ENCODE measurements at places on chromosomes 4 and X.

DNA sequence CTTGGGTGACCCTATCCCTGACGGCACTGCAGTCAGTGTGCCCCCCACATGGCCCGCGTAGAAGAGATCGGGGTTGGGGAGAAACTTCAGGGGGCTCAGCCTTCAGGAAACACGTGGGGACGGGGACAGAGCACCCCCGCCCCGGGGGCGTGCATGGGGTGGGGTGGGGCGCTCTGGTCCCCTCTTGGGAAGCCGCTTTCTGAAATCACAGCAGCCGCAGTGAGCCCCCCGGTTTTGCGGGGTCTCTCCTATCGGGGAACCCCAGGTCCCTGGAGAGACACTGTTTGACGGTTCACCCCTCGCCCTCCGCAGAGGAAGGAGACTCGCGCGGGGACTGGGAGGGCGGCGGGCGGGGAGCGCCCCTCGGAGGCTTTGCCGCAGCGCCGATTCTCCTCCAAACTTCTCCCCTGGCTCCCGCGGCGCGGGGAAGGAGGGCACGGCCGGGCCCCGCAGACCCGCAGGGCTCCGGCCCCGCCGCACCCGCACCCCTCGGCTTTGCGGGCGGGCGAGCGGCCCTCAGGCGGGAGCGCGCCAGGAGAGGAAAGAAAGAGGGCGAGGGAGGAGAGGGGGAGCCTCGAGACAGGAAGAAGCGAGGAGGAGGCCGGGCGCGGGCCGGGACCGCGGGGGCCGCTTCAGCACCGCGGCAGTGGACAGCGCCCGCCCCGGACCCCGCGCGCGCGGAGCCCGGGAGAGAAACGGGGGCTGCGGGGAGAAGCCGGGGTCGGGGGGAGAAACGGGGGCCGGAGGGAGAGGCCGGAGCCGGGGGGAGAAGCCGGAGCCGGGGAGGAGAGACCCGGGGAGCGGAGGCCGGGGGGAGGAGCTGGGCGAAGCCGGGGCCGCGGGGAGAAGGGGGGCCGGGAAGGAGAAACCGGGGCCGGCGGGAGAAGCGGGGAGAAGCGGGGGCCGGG is 612 bp downstream of the CPLX1 start:
- DNase-seq = no peak

GRCh38 chr4:159401791-159402380 is 299.0 kb downstream of the RAPGEF2 start:
- no peak for DNase-seq

GRCh38 chr4:153706519-153706918 is 22.4 kb downstream of the TLR2 start:
- no peak for DNase-seq

DNA sequence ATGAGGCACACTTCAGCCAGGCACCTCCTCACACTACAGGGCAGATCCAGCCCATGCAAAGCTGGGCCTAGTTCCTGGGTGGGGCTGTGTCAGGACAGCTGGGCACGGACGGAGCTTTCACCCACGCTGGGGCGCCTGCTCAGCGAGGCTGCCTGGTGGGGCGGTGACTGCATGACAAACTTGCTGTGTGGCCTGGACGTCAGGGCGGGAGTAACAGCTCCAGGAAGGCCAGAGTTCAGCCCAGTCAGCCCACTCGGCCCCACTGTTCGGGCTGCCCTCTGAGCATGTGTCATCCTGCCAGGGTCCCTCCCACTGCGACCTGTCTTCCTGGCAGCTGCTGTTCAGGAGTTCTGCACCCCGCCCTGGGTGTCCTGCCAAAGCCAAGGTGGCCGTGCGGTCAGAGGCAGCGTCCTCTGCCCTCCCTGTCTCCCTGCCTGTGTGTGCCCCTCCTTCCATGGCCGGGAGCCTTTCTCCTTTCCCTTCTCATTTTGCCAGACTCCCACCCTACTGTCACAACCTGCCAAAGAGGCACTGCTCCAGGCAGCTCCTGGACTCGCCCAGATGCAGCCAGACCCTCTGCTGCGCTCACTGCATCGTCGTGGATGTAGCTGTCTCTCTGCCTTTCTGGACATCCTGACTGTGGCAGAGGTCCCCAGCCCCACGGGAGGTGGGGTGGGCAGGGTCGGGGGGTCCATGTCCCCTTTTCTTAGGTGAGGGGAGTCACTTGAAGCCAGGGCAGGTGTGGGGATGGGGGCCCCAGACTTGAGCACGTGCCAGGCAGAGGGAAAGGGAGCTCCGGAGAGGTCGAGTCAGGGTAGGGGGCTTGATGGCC is 33.0 kb upstream of the KIAA0232 start:
- peak; percentile 60 for DNase-seq

DNA sequence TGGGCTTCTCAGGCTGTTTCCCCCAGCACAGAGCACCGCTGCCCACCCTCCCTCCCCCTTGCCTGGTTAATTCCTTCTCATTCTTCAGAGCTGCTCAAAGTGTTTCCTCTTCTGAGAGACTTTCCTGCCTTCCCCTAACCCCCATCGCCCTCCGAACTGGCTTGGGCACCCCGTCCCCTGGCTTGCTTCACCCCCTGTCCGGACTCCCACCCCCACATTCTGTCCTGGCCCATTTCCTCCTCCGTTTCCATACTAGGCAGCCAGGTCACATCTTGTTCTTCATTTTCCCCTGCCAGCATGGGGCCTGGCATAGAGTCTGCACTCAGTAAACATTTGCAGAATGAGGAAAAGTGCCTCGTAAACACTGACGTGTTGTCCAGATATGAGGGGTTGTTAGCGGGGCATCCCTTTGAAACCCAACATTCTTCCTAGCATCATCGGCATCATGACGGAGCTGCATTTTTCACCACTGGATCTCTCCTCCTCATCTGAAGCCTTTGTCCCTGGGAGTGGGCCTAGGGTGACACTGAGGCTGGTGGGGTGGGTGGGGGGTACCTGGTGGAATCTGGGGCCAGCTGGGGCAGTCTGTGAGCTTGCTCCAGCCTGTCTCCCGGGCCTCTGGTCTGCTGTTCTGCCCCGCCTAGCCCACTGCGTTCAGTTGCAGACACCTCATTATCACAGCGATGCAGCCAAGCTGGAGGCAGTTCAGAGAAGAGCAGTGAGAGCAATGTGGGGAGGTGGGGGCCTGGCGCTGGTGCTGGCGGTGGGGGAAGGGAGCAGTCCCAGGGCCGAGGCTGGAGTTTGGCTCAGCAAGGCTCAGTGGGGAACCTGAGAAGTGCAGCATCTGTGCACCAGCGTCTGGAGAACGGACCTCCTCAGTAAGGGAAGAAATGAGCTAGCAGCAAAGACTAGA is 149.4 kb upstream of the PJA1 start:
- no peak for DNase-seq

DNA sequence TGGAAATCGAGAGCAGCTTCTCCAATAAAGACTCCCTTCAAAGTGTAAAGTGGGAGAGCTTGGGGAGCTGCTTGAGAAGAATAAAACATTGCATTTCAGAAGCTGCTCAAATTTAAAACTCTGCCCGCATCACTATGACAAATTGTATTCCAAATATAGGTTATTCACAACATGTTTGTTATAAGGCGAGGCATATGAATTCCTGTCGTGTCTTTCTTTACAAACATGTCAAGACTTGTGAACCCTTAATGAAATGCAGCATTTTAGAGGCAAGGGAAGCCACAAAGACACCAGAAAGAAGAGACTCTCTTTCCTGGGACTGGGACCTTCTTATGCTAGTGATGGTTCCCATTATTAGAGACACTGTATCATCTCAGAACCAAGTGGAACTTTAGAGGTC is 311.2 kb downstream of the DHX15 start:
- no peak for DNase-seq

DNA sequence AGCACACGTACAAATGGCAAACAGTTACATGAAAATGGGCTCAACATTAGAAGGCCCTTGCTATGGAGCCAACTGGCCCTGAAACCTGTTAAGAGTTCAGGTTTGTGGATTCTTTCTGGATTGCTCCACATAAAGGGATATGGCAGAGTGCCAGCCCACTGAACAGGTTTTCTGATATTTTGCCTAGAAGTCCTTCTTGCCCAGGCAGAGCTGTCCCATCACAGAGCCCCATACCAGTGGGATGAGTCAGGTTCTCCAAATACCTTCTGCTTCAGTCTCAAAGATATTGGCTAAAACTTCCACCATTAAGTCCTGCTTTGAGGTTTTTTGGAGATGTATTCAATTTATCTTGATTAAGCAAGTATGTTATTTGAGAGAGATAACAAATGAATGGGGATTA is 146.8 kb upstream of the IL1RAPL2 start:
- no peak for DNase-seq

DNA sequence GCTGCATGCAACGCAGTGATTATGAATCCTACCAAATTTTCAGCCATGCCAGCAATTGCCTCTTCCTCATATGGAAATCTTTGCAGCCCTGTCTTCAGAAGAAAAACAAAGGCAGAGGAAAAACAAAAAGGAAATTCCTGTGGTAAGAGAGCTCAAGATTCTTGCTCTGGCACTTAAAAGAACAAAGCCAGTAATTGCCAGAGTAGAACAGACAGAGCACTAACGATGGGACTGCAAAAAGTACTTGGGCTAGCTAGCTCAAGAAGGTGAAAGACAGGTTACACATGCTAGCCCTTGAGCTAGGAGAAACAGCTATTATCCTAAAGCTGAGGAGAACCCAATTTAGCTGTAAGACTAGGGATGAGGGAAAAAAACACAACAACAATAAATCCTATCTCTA is 582.3 kb downstream of the KCNIP4 start:
- no peak for DNase-seq

DNA sequence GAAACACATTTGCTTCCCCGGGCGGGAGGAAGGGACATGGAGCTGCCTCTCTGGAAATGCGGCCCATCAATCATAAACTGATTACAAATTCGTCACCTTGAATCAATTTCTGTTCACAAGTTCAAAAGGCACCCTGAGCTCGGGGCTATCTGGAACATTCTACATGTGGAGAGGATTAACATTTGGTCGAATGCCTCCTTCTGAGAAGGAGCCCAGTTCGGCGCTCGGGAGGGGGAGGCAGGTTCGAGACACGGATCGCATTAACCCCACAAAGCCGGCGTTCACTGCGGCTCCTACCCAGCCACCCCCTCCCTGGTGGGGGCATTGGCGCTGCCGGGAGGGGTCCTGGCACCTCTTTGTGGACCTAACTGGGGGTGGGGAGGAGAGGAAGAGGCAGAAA is 108.0 kb downstream of the CPZ start:
- DNase-seq = no peak

GRCh38 chr4:138902705-138903104 is 112.9 kb upstream of the NOCT start:
- no peak for DNase-seq

- no peak for DNase-seq
These were observed 90.6 kb downstream of the MID1IP1 start for GRCh38 chrX:38891641-38892413.

DNA sequence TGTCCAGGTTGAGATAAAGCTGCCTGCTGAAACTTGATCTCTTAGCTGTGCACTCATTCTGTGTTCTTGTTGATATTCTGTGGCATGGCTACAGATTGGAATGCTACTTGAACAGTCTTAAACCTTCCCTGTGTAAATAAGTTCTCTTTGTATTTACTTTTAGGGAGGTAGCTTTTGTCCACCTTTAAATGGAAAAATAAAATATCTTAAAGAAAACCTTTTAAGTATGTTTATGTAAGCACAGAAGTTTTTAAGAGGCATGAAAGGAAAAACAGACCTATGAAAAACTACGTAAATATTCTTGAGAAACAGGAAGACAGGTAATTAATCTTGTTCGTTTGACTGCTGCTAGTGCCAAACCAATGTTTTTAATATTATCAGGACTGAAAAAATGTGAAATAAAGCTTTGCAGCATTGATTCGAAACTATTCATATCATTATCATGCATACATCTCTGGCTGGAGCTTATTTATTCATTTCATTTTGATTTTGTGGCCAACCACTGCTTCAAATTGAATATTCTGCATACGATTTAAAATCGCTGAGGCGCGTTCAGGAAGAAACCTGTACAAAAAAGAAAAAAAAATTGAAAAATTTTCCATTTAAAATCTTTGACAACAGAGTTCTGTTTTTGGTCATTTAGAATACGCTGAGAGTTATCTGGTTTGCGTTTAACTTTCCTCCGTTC is 17.8 kb downstream of the HSD17B13 start:
- no peak for DNase-seq

GRCh38 chr4:7315935-7316334 is 118.8 kb downstream of the PSAPL1 start:
- no peak for DNase-seq

GRCh38 chrX:52425775-52426174 is 57.0 kb downstream of the XAGE2 start:
- DNase-seq = no peak

DNA sequence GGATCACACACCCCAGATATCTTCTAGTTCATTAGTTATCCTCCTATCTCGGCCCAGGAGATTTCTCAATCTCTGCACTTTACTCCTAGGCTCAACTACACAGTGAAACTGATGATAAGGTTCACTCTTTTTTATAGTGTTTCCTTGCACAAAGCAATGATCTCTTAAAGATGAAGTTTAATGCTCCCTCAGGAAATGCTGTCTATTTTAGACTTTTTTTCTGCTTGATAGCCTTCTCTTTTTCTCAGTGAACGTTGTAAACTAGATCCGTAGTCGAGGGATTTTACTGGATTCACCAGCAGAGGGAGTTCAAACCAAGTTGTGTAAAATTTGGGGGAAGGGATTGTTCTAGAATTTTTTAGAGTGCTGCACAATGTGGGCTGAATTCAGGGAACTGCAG is 269.6 kb downstream of the GBA3 start:
- DNase-seq = no peak

DNA sequence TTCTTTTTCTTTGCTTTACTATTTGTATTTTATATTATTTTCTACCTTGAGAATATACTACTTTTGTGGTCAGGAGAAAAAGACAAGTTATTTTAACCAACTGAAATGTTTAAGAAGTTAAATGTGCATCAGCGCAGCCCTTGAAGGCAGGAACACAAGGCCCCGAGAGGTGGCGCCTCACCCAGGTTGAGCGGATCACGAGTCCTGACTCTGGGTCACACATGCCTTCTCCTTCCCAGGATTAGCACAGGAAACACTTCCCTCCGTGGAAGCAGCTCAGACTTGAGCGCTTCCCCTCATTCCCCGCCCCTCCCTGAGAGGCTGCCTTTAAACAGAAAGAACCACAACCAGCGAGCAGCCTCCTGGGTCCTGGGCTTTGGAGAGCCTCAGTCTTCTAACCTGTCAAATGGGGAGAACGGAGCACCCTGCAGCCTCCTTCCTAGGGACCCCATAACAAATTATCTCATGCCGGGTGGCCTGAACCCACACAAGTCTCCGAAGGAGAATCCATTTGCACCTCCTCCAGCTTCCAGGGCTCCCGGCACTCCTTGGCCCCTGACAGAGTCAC is 217.6 kb downstream of the AFAP1 start:
- DNase-seq = no peak

- no peak for DNase-seq
These were observed 317.1 kb downstream of the STK32B start for GRCh38 chr4:5368426-5368825.

DNA sequence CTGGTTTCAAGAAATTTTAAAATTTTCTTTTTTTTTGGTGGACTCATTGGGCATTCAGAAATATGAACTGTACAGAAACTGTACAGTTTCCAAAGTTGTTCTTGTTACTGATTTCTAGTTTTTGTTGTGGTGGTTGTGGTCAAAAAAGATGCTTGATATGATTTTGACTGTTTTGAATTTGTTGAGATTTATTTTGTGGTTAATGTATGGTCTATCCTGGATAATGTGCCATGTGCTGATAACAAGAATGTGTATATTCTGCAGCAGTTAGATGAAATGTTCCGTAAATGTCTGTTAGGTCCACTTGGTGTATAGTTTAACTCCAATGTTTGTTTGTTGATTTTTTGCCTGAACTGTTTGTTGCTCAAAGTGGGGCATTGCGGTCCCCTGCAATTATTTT is 127.6 kb upstream of the NUDT6 start:
- no peak for DNase-seq

- DNase-seq = no peak
These were observed 2024.0 kb downstream of the PCDH7 start for GRCh38 chr4:32744211-32744610.

GRCh38 chr4:124095621-124096020 is 616.9 kb downstream of the ANKRD50 start:
- no peak for DNase-seq

Measured in hematopoietic multipotent progenitor cell treated with erythropoietin and hydrocortisone succinate and interleukin-3 and kit ligand, for 15 days (in vitro differentiated cells).